ENCODE measurements at places on chromosomes 2 and 18. TPM values are rescaled to one million over a fixed set of nuclear protein-coding genes. Genes with fewer than 3 reads are reported as not detected.

Gene CD28
- 0.05 TPM for total RNA-seq

Gene COL3A1
- 7,827 TPM for total RNA-seq

Gene KCNG3
- total RNA-seq = 0.05 TPM

Gene ZNF385B
- 0.25 TPM for total RNA-seq

Gene ITGB6
- 2.3 TPM for total RNA-seq

Gene RASGRP3
- total RNA-seq = 3.0 TPM

Gene LIMS3
- 6.2 TPM for total RNA-seq

Gene POTEJ
- total RNA-seq = not detected

Gene ECEL1
- total RNA-seq = 0.12 TPM

Gene VAMP8
- 2.4 TPM for total RNA-seq

Gene CYP27A1
- 4.7 TPM for total RNA-seq

Gene LYPD6B
- total RNA-seq = 0.36 TPM

Gene CCDC148
- 0.52 TPM for total RNA-seq

Gene HTR2B
- not detected for total RNA-seq

Gene NOL4
- total RNA-seq = not detected

Gene PDCD1
- total RNA-seq = not detected

Gene PREPL
- 56.0 TPM for total RNA-seq

Gene ADD2
- total RNA-seq = 0.15 TPM

Gene MYOM1
- total RNA-seq = 1.5 TPM

Gene ANTXR1
- 207 TPM for total RNA-seq

Gene ABCB11
- not detected for total RNA-seq

Gene GLB1L
- 7.3 TPM for total RNA-seq

Gene ZNF396
- total RNA-seq = 1.4 TPM

Gene HOXD12
- not detected for total RNA-seq

Gene C2orf49
- 15.3 TPM for total RNA-seq

Gene CXCR1
- not detected for total RNA-seq

Gene DSEL
- 49.8 TPM for total RNA-seq

Gene SPP2
- not detected for total RNA-seq

Gene DCC
- not detected for total RNA-seq

Gene B3GNT7
- 1.9 TPM for total RNA-seq

Gene ABHD1
- 0.31 TPM for total RNA-seq

Gene KATNAL2
- 9.3 TPM for total RNA-seq

Gene STAT4
- 12.4 TPM for total RNA-seq

All from chondrocyte (in vitro differentiated cells).